ENCODE measurements at places on chromosomes 4 and X.

DNA sequence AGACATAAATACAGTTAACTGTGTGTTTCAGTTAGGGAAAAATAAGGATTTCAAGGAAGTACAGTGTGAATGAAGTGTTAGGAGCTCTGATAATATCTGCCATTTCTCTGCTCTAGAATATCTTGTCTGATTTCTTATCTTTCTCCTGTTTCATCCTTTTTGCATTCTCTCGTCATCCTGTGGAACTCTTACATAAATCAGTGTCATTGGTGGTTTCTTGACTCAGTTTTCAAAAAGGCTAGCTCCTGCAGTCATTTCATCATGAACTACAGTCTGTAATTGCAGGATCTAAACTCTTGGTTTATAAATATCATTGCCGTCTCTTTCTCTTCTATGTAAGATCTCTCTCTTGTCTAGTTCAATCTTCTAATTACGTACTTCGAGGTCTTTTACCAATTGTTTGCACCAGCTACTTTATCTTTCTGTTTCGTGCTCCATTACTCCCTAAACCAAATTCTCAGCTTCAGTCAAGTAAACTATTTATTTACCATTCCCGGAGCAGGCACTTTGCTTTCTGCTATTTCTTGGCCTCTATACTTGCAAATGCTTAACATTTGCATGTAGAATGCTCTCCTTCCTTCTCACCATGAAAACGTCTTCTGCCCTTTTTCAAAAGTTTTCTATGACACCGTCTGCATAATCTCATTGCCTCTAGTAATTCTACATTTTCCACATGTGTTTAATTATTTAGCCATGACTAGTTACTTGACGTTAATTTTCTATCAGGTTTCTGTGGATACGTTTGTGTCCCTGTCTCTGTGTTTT, 294.0 kb downstream of the TENM3 start:
- DNase-seq: no peak

DNA sequence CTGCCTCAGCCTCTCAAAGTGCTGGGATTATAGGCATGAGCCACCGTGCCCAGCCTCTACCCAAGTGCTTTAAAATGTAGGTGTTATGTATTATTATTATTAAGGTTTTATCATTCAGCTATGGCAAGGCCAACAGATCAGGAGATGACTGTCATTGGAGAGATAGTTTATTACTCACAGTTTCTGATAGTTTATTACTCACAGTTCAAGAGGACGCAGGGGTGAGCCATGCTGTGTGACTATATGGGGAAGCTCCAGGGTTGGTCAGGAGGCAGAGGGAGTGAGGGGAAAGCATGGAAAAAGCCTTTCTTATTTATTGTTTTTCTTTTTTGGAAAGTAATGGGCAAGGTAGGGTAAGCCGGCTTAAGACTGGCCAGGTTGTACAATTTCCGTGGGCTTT, 25.4 kb upstream of the ARSD start:
- peak; percentile 0 for DNase-seq

DNA sequence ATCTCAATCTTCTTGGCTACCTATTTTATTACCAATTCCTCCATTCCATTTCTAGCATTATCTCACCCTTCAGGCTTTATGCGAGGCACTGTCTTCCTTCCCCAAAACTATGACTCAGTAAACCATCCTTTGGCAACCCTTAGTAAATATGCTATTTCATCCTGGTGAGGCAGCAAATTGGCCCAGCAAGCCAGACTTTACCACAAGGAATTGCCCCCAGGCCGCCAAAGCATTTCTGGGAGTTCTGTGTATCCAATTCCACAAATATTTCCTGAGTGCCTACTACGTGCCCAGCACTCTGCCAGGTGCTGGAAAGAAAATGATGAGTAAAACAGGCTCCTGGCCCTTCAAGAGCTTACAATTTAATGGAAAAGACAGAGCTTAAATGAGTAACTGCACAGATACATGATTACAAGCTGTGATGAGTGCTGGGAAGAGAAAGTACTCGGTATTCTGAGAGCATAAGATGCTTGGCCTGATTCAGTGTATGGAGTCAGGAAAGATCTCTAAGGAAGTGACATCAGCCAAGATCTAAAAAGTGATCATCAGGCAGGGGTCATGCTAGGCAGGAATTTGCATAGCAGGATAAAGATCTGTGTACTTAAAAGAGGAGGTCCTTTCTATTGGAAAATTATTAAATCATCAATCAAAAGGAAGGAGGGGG, 193.8 kb downstream of the ADAMTS3 start:
- peak; percentile 82 for DNase-seq

DNA sequence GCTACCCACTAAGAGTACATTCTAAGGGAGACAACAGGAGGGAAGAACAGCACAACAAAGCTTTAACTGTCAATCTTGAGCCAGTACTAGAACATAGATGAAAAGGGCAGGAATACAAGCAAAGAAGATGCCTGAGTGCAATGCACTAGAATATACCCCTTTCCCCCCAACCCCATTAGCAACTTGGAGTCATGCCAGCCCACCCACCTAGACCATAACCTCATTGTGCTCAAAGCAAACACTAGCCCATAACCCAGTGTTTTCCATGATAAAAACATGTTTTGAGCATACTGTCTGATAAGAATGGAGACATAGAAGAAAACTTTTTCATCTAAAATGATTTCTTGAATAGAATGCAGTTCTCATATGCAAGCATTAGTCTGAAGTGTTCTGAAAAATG, 183.2 kb downstream of the RAP1GDS1 start:
- no peak for DNase-seq

GRCh38 chr4:42466273-42466844, 69.1 kb downstream of the SHISA3 start:
- DNase-seq: no peak

DNA sequence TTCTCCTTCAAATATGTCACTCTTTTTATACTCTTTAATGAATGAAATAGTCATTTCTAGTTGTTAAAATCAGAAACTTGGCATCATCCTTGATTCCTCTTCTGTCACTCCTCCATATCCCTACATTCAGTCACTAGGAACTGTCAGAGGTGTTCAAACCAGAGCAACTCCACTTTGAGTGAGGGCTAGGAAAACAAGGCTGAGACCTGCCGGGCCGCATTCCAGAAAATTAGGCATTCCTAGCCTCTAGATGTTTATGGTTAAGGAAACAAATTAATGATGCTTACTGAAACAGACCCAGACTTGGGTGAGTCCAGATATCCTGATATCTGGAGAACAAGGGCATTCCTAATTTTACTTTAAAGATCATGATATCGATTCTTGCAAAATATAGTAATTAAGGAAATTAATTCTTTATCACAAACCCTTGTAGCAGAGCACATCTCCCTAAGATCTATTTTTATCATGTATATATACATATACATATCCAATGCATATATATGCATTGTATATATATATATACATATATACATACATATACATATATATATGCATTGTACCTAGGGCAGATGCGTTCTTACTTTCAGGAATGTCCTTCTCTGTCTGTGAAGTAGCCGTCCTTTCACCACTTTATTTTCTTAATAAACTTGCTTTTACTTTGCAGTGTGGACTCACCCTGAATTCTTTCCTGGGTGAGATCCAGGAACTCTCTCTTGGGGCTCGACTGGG, 98.4 kb upstream of the GC start:
- no peak for DNase-seq

DNA sequence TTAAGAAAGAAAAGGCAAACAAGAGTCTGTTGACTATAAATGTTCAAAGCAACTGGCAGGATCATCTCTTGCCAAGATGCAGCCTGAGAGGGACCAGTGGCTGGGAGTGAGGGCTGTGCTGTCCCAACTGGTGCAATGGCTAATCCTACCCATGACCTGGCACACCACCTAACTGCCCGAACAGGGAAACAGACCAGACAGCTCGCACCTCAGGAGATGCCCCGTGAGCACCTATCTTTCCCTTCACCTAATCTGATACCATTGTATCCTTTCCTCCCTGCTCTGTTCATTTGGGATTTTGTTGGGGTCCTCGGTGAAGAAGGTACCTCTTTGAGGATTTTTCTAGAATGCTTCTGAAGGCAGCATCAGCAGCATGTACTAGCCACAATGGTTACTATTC, 206.5 kb upstream of the MAMLD1 start:
- DNase-seq: no peak

GRCh38 chr4:71262161-71262560, 76.7 kb upstream of the SLC4A4 start:
- peak; percentile 85 for DNase-seq

DNA sequence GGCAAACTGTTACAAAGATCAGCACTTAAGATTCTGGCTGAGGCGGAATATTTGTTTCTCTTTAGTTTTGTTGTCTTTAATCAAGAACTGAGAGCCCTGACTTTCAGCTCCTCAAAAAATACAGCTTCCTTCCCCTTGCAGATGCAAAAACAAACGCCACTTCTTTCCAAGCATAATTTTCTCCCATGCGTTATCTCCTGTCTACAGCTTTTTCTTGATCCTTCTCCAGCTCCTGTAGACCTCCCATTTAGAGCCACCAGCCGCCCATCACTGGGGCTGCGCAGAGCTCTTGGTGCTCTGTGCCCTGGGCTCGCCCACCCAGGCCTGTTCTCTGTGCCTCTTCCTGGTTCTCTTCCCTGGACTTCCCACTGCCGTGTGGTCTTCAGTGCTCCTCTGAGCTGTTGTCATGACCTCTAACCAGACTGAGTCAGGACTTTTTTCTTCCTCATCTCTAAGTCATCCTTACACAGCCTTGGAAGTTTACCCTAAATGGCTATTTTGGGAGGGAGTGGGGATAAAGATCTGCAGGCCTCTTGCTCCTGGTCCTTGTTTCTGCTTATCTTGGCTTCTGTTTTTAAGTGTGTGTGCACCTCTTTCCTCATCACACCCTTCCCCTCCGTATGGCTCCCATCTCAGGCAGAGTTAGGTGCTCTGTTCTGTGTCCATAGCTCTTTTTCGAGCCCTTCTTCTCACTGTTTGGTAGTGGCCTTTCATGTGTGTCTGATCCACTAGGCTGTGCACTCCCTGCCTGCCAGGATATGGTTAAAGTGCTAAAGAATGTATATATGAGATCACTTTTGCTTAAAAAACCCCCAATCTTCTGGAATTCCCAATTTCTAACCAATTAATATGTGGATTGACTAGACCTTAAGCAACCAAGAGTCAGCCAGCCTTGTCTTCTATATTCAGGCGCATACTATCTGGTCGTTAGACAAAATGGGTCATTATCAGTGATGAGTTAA, 122.5 kb downstream of the PTTG2 start:
- DNase-seq: peak; percentile 89

DNA sequence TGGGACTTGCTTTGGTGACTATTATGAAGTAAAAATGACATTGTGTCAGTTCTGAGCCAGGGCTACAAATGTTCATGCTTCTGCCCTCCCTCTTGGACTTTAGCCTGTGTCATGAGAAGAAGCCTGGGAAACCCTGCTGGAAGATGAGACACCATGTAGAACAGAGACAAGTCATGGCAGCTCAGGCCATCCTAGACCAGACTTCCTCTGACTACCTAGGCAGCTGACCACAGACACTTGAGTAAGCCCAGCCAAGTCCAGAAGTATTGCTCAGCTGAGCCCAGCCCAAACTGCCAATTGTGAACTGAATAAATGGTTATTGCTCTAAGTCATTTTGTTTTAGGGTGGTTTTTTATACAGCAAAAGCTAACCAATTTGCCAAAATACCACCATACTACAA, 467.6 kb upstream of the CNKSR2 start:
- DNase-seq: peak; percentile 27

- peak; percentile 71 for DNase-seq
These were observed 386.7 kb downstream of the SPRY1 start for GRCh38 chr4:123783151-123783790.

DNA sequence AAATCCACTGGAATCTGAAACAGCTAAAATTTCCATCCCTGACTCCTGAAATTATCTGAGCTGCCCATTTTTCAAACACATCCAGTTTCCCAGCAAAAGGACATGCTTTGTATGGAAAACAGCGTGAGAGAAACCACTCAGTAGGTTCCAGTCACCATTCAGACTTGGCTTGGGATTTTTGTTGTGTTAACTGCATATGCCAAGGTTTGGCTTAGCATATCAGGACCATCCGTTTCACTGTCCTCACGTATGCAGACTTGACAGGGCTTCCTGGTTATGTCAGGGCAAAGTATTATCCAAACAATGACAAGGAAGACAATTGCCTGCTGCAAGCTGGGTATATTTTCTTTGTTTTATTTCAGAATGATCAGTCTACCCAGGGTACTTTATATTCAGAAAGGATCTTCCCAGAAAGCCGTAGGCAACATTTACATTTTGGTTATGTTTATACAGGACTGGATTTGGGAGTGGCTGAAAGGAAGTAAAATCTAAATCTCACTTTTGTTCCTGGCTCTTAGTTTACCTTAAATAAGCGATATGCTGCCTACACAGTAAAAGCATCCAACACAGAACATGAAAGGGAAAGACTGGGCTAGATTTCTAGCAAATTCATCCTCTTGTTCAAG, 41.3 kb upstream of the CCKAR start:
- no peak for DNase-seq

DNA sequence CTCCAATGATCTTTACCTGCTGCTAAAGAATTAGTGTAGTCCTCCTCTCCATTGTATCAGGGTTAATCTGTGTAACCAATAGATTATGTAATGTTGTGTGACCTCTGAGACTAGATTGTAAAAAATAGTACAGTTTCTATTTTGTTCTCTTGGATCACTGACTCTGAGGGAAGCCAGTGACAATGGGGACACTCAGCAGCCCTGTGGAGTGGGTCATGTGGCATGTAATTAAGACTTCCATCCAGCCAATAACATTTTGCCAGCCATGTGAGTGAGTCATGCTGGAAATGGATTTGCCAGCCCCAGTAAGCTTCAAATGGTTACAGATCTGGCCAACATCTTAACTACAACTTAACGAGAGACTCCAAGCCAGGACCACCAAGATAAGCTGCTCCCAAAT, 332.3 kb downstream of the PTTG2 start:
- DNase-seq: no peak

DNA sequence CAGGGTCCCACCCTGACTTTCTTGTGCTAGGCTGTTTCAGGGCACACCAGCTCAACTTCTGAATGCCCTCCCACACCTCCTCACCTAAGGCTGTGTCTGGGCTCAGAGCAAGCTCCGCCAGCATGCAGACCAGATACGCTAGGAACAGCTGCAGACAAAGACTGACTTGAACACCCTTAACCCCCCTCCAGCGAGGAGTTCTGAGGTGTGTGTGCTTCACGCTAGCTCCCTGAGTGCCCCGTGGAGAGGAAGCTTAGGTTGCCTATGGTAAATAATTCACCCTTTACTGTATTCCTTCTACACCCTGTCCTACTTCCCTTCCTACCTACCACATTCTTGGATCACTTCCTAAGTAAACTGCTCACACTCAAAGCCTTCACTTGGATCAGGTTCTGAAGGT, 115.0 kb downstream of the VCX3B start:
- DNase-seq: no peak

GRCh38 chr4:113042502-113042901, 7.0 kb upstream of the ANK2 start:
- no peak for DNase-seq

GRCh38 chr4:98352396-98352795, 91.2 kb downstream of the RAP1GDS1 start:
- DNase-seq: peak; percentile 5

- peak; percentile 73 for DNase-seq
These were observed 67.3 kb upstream of the HHIP start for GRCh38 chr4:144578681-144579080.

- no peak for DNase-seq
These were observed 17.6 kb downstream of the TKTL1 start for GRCh38 chrX:154313147-154313546.

Measured in fibroblast of skin of right biceps (primary cell).